SK-MEL-5 (cell line): ENCODE measurements at places on chromosomes 4 and X.

DNA sequence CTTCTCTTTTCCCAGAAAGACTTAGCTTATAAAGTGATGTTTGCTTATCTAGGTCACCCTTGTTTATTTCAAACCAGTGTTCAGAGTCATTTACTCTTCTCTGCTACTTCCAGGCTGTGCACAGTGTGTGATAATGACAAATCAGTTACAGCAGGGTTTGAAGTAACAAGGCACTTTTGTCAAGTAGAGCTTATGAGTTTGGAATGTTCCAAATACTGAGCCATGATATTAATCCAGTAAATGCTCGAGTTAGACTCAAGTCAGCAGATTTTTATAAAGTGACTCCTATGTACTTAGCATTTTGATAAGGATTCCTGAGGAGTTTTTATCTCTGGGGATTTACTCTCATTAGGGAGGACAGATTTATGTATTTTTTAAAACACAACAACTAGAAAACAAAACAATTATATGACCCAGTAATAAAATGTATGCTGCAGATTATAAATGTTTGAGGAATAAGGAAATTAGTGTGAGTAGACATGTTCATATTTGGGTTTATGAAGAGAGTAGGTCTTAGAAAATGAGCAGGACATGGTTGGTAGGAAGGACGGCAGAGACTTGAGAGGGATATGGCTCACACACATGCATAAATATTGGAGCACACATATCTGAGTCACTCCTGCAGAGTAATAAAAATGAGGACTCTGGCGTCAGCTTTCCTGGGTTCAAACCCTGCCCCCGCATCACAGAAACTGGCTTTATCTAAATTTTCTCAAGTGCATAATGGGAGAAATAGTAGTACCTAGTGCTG, 271.2 kb downstream of the FBXO8 start:
- DNase-seq: peak; percentile 14

- no peak for DNase-seq
These were observed 3.1 kb downstream of the MTMR1 start for GRCh38 chrX:150696331-150696730.

DNA sequence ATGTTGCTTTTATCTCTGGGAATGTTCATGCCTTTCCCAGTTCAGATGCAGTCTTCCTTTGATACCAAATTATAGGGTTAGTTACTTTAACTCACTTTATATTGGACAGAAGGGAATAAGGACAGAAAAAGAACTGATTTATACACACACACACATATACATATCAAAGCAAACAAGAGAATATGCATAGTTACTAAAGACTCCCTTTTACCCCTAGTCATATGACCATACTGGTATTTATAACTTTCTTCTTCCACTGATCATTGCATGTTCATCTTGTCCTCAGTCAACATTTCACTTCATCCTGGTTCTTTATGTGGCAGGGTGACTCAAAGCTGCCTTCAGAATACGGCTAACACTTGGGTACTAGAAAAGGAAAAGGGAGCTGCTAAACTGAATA, 120.4 kb downstream of the PARM1 start:
- no peak for DNase-seq

GRCh38 chrX:12802741-12803140, 11.5 kb downstream of the PRPS2 start:
- no peak for DNase-seq

GRCh38 chr4:88841635-88842034, 144.0 kb upstream of the NAP1L5 start:
- DNase-seq: no peak

DNA sequence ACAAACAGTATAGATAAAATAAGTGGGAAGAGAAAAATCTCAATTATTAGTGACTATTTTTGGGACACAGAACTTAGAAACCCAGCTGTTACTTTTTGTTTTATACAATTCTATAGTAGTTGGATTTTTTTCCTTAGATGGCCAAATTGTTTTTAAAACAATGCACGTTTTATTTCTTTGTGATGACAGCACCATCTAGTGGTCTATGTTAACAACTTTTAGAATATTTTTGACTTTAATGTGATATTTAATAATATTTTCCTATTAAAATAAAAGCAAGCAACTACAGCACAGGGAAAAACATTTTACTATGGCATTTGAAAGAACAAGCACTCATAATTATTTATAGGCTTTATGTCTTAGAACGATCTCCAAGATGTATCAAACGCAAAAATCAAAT, 5.6 kb upstream of the SMIM31 start:
- DNase-seq: peak; percentile 51

- peak; percentile 6 for DNase-seq
These were observed 375 bp downstream of the FGFR3 start for GRCh38 chr4:1793496-1793840.

DNA sequence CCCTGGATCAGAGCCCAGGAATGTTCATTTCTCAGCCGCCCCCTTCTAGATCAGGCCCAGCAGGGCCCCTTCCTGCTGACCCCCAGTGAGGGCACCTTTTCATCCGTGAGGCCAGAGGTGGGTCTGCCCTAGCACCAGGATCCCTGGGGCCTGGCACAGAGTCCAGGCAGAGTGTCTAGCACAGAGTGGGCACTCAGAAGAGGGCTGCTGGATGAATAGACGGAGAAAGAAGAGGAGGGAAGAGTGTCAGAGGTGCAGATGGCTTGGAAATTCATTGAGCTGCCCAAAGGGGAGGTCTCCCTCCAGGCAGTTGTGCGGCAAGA, 106.5 kb downstream of the CPZ start:
- no peak for DNase-seq

GRCh38 chr4:159222043-159222552, 119.2 kb downstream of the RAPGEF2 start:
- no peak for DNase-seq

- DNase-seq: no peak
These were observed 167.6 kb downstream of the DKK2 start for GRCh38 chr4:106868381-106869035.

DNA sequence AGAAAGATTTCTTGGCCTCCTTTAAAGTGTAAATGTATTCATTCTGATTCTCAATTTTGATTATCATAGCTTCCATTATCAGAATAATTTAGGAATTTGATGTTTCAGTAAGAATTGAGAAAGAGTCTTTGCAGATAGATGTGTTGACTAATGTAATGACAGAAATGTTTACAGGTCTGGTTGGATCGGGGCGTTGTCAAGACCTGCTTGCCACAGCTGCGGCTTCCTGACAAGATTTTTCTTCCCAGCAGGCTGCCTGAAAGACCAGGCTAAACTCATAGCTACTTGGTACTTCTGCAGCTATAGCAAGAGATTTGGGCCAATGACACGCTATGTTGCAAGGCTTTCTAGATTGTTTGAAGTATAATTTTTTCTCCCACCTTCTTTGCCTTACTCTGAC, 91.5 kb upstream of the ANKRD50 start:
- DNase-seq: no peak

DNA sequence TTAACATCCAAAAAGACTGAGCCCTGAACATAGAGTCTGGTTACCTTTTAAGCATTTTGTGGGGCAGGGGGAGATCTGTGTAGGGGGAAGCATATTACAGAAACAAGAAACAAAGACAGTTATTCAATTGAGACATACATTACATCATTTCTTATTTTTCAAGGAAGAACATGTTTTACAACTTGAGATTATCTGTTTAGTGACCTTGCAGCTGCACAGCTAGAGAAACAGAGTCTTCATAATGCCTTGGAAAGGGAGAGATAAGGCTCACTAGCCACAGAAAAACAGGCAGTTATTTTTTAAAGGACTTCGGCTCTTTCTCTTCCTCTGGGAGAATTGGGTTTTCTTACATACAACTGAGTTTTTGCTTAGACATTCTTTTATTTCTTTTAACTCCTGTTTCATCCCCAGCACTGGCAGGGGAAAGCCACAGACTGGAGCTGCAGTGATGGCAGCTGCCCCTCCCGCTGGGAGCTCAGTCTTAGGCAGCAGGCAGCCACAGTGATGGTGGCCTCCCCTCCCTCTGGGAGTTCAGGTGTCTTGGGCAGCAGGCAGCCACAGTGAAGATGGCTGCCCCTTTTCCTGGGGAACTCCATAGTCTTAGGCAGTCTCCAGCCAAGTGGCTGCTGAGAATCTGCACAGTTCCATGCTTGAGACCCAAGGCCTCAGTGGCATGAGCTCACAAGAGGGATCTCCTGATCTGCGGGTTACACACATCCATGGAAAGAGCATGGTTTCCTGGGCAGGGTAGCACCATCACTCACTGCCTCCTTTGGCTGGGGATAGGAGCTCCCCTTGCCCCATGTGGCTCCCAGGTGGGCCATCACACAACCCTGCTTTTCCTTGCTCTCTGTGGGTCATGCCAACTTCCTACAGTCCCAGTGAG, 19.4 kb upstream of the TMPRSS11F start:
- DNase-seq: no peak

- DNase-seq: no peak
These were observed 293.5 kb downstream of the OPHN1 start for GRCh38 chrX:68139791-68140190.

DNA sequence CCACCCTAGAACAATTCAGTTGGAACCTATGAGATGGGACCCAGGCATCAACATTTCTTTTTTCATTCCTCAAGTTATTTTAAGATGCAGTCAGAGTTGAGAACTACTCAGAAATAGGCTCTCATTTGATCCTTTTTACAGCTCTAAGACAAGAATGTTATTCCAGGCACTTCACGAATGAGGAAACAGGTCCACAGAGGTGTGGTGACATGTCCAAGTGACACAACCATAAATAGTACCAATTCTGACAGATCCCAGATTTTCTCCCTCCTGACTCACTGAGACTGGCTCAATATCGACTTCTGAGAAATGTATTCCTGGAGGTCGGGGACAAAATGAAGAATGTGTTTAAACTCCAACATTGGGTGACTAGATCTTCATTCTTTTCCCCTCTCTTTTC, 11.1 kb downstream of the TCEANC start:
- DNase-seq: no peak

DNA sequence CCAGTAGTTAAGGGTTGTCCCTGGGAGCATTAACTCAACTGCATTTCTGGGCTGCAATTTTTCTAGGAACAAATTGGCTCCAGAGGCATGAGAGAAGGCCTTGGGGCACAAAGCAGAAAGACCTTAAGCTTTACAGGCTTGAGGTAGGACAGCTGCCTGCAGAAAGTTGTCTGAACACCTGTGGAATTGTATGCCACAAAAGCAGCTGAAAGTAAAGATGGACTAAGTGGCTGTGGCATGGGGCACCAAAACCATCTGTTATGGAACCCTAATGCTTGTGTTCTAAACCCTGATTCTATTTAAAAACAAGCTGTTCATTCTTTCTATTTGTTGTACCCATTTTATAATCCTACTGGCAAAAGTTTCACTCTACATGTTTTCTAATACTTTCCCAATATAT, 515.2 kb downstream of the GLUD2 start:
- no peak for DNase-seq

DNA sequence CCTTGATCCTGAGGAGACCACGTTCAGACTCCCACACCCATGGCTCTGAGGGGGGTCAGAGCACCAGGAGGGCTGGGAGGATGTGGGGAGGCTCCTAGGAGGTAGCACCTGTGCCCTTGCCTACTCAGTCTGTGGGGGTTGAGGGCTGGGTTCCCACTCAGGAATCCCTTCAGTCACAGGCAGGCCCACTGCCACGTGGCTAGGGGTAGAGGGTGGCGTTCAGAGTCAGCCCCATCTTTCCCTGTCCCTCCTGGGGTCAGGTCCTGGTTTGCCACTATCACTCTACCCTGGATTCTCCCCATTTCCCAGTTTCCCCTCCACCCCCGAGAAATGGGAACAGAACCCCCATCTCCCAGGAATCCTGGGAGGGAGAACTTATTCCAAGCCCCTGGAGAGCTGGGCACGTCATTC, 111.3 kb downstream of the PSAPL1 start:
- DNase-seq: no peak

GRCh38 chr4:94849901-94850300, 92.1 kb downstream of the BMPR1B start:
- DNase-seq: no peak

DNA sequence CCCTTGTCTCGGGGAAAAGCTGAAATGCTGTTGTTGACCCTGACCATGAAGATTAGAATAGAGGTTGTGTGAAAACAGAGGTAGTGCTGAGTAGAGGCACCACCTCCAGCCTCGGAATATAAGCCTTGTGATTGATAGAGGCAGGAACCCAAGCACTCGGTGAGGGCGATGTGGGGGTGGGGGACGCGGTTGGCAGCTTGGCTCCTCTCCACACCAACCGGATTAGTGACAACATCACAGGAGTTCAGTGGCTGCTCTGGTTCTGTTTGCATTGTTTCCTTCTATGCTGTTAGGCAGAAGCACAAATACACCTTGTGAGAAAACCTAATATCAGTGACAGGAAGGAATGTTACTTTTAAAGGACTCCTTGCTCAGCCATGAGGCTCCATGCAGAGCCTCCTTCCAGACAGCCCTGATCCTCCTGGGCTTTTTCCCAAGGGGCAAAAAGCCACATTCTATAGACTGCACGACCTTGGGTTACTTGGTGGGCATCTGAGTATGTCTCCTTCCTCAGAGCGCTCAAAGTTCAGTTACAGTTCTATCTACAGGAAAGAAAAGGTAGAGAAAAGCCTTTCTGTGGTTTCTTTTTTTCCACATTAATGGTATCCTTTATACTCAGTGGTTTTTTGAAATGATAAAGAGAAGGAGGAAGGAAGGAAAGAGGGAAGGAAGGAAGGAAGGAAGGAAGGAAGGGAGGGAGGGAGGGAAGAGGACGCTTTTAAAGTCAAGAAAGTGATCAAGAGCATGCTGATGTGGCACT, 150.4 kb upstream of the NOCT start:
- DNase-seq: no peak

DNA sequence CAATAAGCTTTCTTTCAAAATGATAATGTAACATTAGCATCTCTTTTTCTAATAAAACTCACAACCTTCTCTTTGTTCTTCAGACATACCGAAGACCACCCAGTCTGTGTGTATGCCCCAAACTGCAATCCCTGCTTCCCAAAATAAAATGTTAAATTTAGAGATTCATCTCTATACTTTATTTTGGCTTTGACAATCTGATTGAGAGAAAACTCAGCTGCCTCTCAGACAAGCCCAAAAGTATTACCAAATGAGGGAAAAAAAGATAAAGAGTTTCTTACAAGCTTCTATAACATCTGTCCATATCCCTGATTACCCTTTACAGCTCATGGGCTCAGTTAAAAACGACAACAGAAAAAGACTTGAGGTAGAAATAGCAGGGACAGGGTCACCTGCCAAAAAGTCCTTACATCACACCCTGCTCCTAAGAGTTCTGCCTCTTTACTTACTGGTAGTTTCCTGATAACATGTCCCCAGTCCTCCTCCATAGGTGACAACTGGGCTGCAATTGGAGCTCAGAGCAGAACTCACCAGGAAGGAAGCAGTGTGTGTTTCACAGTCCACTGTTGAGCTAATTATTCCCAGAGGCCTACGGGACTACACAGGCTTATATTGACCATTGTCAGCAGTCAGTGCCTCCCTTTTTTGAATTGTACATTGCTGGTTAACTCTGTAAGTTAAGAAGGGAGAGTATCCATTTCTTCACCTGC, 70.9 kb upstream of the FAM9C start:
- no peak for DNase-seq
